ENCODE measurements at places on chromosomes 5 and 9.

DNA sequence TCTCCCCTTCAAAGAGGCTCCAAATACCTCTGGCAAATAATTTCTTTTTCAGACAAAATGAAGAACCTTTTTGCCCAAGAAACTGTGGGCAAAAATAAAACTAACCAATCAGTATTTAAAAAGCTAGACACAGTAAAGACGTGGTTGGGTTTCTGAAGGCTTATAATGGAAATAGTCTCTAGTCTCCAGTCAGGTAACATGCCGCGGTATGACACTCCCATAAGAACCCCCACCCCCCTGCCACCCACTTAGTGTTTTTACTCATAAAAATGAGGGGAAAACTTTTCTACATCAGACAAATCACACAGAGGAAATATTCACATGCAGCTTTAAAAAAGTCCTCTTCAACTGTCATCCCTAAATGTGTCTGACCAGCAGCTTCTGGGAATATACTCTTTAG is 105.3 kb downstream of the THBS4 start:
- DNase-seq, result no peak

DNA sequence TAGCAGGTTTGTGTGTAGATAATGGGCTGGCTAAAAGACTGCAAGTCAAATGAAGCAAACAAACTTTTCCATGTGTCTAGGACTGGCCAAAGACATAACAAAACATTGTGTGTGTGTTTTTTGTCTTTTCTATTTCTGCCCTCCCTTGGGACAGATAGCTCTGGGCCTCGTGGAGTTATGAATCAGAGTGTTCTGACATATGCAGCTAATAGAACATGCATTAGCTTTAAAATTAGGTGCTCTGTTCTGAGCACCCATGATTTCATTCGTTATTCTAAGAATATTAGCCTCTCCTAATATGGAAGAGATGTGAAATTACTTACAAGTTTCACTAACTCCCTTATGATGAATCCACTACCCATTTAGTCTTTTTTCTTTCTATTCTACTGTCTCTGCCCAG is 367.3 kb upstream of the PAPPA start:
- DNase-seq, result no peak

DNA sequence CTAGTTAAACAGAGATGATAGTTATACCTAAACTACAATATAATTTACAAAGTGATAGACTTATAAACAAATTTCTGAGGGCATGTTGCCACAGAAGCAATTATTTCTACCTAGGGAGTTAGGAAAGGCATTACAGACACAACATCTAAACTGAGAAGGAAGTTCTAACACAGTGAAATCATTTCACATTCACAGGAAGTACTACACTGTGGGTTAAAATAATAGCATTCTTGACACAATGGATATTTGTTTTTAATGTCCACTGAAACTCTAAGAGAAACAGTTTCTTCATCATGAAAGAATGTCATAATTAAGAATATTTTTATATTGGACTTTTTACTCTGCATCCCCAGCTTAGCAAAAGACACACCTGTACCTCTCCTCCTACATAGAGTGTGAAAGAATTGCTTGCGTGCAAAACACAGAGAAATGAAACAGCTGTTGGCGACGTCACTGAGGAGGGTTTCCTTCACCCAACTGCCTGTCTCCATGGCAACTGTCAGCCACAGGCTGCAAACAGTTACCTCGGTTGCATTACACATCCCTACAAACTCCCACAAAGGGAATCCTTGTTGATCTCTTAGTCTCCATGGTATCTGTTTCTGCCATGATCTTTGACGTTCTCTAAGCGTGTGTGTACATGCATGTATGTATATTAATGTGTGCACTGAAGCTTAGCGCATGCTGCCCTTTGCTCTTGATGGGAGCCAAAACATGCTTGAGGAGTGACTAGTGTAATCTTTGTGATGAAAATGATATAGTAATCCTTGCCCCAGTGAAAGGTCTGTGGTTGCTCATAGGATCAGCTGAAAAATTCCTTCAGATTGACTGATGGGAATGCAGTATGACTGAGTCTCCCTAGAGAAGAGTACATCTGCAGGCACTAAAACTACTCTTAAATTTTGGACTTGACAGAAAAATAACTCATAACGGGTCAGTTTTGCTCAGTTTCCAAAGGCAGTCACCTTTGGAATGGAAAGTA is 168.5 kb downstream of the ACTL7B start:
- no peak for DNase-seq

- no peak for DNase-seq
Measured at GRCh38 chr9:94903961-94904421, 177.5 kb downstream of the AOPEP start.

DNA sequence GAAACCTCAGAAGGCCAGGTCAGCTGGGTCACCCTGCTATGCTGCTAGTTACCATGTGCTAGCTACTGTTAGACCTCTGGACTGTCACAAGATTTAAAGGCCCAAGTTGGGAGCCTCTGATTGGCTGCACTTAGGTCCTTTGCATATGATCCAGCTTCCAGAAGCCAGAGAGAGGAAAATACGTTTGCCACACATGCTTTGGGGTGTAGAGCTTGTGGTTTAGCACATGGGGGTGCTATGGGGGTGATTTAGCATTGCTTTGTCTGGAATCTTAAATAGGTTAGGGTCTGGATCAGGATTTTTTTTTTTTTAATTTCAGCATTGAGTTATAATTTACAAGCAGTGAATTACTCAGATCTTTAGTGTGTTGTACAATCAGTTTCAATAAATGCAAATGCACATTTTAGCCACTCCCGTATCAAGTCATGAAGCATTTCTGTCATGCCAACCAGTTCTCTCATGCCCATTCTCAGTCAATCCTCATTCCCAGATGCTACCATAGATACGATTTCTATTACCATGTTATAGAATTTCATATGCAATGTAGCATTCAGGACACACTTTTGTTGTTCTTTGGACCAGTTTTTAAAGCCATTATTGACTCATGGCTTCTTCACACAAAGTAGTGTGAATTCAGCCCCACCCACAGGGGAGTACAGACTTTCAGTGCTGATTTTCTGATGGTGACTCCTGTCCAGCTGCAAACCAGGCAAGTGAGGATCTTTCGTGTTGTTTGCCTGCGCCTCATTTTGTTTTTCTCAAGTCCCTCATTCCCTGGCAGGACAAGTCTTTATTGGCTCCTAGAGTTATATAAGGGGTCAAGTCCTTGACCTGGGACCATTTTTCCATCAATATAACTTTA is 250.4 kb downstream of the LRRC70 start:
- no peak for DNase-seq

DNA sequence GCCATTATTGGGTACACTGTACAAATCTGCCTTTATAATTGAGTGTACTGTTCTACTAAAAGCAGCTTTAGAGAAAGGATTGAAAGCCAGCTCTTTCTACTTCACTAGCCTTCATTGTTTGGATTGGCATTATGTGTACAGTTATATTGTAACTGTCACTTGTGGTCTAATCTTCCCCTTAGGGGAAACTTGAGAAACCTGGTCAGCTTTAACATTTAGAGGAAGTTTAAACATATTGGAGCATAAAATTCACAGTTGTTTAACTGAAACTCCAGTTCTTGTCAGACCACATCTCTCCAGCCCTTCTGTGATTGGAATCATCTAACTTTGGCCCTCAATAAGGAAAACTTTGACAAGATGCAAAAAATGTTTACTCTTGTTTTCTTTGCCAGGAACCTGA is 24.6 kb downstream of the PIK3R1 start:
- no peak for DNase-seq

Data from stimulated activated CD4-positive, alpha-beta T cell treated with anti-CD3 and anti-CD28 coated beads, Interleukin-12 subunit alpha, Interleukin-12 subunit beta, amount 100 ng/mL, for 24 hours (primary cell).